Activated CD4-positive, alpha-beta T cell treated with anti-CD3 and anti-CD28 coated beads for 48 hours (primary cell): ENCODE measurements at places on chromosomes 2 and 18.
A peak's percentile ranks its signal among the peaks of the same experiment; 100 is the strongest.

DNA sequence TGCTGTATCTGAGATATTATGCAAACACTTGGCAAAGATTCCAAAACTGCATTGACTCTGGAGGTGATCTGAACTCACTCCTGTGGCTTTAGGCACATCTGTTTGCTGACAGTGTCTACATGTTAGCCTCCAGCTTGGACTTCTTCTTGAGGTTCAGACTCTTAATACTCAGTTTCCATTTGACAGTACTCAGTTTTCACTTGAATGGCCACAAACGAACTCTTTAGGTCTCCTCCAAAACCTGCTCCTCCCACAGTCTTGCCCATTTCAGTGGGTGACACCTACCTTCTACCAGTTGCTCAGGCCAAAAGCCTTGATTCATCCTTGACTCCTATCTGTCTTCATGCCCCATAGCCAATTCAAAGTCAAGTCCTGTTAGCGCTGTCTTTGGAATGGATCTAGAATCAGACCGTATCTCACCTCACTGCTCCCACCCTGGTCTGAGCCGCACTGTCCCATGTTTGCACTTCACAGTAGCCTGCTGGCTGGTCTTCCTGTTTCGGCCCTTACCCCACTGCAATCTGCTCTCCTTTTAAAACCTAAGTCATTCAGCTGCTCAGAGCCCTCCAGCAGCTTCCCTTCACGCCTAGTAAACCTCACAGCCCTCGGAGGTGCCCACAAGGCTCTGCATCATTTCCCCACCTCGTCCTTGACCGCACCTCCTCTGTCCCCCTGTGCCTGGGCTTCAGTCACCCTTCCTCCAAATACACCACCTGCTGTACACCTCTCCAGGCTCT, 10.5 kb downstream of the ATG16L1 start:
- DNase-seq: no peak

GRCh38 chr2:235564066-235564465, 70.2 kb downstream of the AGAP1 start:
- no peak for DNase-seq

GRCh38 chr18:77144451-77145118, 12.0 kb upstream of the MBP start:
- DNase-seq: no peak

DNA sequence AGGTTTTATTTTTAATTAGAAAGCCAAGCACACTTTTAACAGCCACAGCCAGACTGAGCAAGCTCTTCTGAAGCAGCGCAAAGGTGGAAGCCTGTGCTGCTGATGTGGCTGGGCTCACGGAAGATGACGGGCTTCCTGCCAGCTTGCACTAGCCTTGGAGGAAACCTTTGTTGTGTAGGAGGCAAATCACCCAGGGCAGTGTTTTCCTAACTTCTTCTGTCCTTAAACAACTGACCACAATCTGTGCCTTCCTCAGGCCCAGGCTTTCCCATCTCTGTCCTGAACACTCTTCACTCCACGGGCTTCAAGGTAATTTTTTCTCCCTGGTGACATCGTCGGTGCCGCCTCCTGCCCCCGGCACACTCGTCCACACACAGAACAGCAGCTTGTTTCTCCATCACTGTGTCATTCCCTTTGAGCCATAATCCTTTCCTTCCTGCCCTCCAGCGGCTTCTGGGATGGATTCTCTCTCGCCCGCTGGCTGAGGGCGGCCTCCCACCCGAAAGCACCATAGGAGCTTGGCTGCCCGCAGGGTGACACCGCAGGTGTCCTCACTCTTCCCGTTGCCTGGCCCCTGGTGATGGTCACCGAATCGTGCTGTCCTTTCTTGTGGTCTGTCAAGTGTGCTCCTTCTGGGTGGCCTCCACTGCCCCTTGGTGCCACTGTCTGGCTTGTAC, 31.1 kb upstream of the INHBB start:
- peak; percentile 31 for DNase-seq

DNA sequence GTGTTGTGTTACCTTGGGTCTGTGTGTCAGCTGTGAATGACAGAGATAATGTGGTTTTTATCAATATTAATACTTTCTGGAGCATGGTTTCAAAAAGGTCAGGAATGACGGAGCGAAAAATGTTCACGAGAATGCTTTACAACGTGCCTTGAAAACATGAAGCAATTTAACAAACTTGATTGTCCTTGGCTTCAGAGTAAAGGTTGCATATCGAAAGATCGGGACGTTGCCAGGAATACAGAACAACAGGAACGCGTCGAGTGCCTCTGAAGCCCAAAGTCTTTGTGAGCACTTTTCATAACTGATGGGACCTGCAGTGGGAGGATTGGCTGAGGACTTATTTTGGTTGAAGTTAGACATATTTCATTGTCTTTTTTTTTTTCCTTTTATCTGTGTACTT, 206.1 kb downstream of the ZNF407 start:
- DNase-seq: no peak

DNA sequence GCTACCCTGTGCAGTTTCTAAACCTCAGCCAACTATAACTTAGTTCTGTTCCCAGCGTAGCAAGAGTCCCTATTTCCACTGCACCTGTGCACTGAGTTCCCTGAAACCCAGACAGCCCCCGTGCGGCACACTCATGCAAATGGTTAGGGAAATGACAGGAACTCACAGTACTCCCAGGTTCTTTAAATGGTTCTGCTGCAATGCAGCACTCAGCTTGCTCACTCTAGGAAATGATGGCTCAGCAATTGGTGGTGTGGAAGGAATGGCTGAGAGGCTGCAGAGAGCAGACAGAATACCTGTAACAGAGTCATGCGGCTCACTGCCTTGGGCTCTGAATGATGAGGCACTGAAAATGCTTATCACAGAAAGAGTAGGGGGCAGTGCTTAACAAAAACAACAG, 143.0 kb downstream of the RAD51AP2 start:
- no peak for DNase-seq

GRCh38 chr2:65292461-65293011, 64.9 kb downstream of the ACTR2 start:
- DNase-seq: no peak

- no peak for DNase-seq
These were observed 91.5 kb upstream of the ZSWIM2 start for GRCh38 chr2:186940463-186940862.

- DNase-seq: peak; percentile 35
These were observed 63.6 kb downstream of the TRABD2A start for GRCh38 chr2:84817239-84817655.

DNA sequence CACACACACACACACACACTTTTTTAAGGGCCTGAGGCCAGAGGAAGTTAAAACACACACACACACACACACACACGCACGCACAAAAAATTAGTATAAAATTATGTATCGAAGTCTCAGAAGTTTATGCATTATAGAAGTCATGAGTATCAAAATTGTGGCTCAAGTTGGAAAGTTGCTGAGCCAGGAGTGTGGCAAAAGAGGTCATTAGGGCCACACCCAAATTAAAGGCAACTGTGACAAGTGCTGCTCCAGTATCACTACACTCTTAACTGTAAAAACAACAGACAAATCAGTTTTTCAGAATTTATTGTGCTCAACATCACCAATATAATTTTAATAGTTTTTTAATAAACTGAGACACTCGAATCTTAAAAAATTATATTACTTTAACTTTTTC, 36.9 kb downstream of the YWHAQ start:
- DNase-seq: peak; percentile 27

DNA sequence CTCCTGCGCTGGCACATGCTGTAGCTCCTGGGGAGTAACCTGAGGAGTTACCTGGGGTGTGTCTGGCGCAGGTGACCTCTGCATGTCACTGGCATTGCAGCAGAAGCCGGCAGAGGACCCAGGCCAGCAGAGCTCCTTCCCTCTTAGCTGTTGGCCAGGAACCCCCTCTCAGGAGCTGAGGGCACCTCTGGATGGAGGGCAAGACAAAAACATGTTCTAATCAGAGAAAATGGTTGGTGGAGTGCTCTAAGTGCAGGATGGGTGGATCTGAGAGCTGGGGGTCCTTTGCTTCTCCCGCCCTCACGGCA, 44.9 kb upstream of the SNTG2 start:
- DNase-seq: no peak

DNA sequence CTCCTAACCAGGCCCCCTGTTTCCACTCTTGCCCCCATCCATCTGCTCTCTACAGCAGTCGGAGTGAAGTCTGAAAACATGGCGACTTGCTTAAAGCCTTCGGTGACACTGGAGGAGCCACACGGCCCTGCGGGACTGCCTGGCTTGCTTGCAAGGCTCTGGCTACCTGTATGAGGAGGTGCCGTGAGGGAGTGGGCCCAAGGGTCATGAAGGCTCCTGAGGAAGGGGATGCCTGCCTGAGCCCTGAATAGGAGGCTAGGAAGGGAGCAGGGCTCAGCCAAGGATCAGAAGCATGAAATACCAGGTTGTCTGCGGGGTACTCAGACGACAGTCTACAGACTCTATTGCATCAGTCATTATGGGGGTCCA, 75.4 kb downstream of the EMX1 start:
- DNase-seq: no peak

DNA sequence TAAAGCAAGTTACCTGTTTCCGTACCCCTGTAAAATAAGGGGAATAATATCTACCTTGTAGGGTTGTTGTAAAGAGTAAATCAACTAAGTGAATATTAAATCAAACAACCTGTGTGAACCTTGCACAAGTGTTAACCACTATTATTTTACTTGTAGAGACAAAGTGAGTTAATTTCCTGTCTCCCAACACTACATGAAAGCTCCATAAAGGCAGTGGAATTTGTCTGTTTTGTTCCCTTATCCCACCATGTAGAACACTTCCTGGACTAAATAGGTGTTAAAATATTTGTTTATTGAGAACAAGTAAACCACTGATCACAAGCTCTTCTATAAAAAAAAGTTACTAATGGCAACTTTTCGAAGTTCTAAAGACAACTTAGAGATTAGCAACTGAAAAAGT, 3.3 kb downstream of the ARL5A start:
- DNase-seq: no peak

DNA sequence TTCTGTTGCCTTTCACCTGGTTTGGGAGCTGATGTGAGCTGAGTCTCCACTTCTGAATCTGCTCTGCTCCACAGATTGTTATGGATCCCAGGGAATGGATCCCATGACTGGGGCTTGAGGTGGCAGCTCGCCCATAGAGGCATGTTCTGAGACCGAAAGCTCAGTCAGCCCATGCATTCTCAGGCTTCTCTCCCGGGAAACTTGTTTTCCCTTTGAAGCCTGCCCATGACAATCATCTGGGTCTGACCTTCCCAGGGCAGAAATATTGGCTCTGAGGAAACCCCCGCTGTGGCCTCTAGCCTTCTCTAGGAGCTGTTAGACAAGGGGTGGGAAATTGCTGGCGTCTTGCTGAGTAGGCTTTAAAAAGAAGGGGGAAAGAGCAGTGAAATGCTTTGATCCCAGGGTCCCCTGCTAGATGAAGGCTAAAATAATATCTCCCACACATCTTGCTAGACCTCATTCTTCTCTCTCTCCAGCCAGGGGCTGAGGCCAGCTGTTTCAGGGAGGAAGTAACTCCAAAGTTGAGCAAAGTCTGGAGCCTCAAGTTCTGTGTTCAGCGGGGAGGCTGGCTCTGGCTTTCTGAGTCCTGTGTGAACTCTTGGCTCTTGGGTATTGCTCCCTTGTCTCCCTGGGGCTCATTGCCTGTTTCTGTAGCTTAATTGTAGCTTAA, 2.0 kb downstream of the VAMP8 start:
- DNase-seq: no peak

- no peak for DNase-seq
These were observed 34.1 kb upstream of the IL1RL1 start for GRCh38 chr2:102277202-102277700.

DNA sequence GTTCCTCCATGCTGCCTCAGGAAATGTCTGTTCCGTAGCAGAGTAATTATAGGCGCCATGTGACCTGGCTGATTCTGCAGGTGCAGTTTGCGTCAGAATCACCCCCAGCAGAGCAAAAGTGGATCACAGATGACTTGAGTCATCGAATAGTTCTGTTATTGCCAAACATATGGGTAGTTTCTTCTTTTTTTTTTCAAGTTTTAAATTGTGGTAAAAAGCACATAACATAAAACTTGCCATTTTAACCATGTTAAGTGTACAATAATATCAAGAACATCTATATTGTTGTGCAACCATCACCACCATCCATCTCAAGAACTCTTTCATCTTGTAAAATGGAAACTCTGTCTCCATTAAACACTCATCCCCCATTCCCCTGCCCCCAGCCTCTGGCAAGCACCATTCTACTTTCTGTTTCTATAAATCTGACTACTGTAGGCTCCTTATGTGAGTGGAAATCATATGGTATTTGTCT, 177.7 kb upstream of the TWIST2 start:
- DNase-seq: peak; percentile 54

DNA sequence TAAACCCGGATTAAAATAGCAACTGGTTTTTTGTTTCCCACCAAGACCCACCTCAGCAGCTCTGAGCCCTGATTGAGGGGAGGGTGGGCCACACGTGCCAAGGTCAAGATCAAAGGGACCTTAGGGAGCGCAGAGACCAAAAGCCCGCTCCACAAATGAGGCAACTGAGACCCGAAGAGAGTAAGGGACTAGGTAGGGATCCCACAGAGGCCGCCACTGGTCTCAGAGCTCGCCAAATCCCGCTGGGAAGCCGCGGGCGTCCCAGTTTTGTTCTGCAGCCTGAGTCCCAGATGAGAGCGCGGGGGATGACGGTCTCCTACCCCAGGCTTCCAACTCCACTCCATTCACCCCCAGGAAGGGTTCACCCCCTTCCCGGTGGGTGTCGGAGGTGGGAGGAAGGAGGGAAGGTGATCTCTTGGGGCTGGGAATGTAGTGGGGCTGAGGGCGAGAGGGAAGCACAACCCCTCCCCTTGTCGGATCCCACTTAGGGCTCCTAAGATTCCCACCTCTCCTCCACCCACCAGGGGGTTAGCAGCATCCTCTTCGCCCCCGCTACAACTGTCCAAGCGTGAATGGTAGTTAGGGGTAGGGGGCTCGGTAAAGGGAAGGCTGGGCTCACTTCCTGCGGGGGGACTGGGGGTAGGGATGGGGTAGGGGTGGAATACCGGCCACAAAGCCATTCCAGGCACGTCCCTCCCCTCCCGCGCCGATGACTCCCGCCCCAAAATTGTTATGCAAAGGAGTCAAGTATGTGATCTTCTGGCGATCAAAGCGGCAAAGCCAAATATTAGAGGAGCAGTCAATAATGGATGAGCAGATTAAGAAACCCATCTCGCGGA, 7.3 kb upstream of the EN1 start:
- no peak for DNase-seq

DNA sequence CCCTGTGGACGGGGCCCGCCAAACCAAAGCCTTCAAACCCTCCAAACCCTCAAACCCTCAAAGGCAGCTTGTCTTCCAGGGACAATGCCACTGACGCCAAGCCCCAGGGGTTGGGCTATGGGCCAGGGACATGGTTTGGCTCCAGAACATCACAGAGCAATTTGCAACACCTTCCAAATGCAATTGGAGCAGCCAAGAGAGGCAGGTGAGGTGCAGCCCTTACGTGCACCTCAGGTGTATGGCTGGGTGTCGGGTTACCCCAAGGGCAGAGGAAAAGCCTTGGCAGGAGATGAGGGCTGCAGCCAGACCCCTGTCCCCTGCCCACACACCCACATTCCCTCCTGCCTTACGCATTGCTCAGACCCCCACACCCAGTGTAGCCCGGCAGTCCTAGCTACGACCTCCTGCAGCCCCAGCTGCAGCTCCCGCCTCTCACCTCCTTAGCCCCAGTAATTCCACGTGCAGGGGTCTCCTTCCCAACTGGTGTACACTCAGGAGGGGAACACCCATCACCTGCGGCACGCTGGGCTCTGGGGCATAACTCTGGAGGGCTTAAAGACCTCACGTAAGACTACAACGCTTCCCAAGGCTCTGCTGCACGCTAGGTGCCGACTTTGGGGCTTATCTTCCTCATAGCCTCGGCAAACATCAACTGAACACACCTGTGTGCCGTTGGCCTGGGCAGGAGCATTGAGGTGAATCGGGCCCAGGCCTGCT, 88.7 kb downstream of the TFCP2L1 start:
- DNase-seq: no peak
